ENCODE measurements at places on chromosomes 7 and 10.

DNA sequence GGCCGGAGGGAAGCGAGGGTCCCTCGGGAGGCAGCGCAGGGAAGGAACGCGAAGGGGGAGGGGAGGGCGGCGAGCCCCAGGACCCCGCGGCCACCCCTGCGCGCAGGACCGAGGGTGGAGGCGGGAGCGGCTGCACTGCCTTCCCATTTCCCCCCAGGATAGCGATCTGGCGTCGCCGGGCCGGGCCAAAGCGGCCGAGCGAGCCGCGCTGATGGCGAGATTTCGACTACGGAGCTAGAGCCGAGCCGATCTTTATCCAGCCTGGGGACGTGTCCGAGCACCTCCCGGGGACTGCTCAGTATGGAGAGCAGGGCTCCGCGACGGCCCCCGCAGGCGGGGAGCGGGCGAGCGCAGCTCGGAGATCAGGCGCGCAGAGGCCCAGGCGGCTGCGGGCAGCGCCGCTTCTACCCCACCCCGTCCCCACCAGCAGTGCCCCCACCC, 590 bp upstream of the CRTAC1 start:
- DNase-seq: no peak

DNA sequence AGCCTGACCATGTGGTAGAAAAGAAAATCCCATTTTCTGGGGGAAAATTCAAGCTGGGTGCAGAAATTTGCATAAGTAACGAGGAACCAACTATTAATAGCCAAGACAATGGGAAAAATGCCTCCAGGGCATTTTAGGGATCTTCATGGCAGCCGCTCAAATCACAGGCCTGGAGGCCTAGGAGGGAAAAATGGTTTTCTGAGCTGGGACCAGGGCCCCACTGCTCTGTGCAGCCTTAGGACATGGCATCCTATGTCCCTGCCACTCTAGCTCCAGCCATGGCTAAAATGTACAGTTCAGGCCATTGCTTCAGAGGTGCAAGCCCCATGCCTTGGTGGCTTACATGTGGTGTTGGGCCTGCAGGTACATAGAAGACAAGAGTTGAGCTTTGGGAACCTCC, 459.0 kb downstream of the PCDH15 start:
- no peak for DNase-seq

GRCh38 chr10:49364747-49365146, 31.1 kb downstream of the DRGX start:
- DNase-seq: no peak

- DNase-seq: no peak
Measured at GRCh38 chr7:47335557-47336471, 246.1 kb downstream of the TNS3 start.

DNA sequence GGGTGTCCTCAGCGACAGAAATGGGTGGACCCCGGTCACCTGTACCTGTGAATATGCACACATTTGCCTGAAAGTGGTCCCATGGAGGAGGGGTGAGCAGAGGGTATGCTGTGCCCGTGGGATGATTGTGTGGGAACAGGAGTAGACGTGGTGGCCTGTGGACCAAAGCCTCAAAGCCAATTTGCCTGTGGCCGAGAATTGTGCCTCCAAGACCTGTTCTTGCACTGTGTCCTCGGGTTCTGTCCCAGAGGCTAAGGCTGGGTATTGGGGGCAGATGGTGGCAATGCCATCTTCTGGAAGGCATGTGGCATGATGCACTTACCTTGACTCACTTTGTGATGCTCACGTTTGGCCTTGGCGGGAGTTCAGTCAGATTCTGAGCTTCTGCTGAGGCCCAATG, 351.0 kb downstream of the TCERG1L start:
- DNase-seq: no peak

DNA sequence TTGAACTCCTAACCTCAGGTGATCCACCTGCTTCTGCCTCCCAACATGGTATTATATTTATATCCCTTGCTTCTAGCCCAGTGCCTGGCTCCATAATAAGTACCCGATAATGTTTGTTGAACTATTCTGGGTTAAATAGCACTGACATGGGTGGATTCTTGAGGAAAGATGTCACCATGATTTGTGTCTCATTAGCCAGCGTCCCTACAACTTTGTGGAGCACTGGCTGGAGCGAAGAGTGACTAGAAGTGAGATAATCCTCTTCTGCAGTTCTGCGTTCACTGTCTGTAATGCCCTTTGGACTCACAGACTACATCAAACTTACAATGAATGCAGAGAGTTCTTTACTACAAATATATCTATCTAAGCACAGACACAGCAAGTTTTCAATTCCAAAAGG, 16.9 kb upstream of the AKR1E2 start:
- DNase-seq: no peak

GRCh38 chr7:135206941-135207391, 4.4 kb downstream of the WDR91 start:
- DNase-seq: no peak

GRCh38 chr10:13712837-13713581, 126.2 kb downstream of the PRPF18 start:
- no peak for DNase-seq

GRCh38 chr10:16386855-16387254, 50.0 kb upstream of the PTER start:
- no peak for DNase-seq

- DNase-seq: no peak
Measured at GRCh38 chr10:132499367-132499685, 38.3 kb upstream of the INPP5A start.

DNA sequence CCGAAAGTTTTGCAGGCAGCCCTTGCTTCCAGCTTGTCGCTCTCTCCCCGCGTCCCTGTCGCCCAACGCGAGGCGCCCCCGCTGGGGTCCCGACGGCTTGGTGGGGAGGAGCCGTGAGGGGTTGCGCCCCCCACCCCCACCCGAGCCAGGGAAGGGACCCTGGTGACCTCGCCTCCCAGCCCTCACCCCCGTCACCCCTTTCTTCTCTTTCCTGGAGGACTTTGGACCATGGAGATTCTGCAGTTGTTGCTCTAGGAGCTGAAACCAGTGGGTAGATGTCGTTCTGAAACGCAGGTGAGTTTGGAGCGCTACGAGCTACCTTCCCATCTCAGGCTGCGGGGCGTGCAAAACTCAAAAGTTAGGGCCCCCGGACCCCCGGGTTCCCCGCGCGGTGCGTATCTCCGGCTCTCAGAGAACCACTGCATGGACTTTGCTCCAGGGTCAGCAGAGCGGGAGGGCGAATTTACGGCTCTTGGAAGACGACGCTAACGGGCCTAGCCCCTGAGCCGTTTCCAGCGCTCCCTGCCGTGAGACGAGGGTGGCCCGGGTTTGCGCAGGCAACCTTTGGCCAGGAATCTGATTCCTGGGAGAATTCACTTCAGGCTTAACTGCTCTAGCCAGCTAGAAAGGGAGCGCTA, 684 bp upstream of the ATXN7L1 start:
- DNase-seq: no peak

DNA sequence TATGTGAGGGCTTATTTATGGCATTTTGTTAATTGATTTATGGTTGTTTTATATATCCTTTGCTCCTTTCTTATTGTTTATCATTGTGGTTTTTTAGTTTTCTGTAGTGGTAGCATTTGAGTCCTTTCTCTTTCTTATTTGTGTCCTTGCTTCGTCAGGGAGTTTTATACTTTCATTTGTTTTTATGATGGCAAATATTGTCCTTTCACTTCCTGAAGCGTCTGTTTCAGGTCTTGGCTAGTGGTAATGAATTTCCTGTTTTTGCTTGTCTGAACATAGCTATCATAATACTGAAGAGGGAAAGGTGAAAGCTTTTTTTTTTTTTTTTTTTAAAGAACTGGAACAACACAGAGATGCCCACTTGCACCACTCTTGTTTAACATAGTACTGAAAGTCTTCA, 228.2 kb downstream of the ATRNL1 start:
- DNase-seq: no peak

DNA sequence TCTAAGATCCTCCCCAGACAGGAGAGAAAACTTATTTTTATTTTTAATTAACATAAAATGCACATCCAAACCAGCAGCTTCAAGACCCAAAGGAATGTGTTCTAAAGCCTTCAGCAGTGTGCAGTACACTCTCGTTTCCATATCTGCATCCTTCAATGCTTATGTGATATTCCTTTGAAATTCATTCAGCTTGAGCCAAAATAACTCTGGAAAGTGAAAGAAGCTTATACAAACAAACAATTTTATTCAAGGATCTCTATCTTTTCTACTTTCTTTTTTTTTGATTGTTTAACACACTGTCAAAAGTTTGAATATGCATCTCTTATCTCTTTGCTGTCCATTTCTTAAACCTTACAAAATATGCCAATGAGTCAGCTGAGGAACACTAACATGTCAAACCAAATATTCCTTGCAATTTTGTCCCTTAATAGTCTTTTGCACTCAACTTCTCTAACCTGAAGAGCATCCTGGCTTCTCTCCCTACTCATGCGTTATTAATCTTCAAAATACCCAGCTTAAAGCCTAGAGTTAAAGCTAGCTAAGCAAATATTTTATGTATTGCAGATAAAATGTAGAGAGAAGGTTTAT, 124.3 kb downstream of the THSD7A start:
- no peak for DNase-seq

GRCh38 chr7:134757938-134758337, 21.5 kb upstream of the CALD1 start:
- DNase-seq: no peak

DNA sequence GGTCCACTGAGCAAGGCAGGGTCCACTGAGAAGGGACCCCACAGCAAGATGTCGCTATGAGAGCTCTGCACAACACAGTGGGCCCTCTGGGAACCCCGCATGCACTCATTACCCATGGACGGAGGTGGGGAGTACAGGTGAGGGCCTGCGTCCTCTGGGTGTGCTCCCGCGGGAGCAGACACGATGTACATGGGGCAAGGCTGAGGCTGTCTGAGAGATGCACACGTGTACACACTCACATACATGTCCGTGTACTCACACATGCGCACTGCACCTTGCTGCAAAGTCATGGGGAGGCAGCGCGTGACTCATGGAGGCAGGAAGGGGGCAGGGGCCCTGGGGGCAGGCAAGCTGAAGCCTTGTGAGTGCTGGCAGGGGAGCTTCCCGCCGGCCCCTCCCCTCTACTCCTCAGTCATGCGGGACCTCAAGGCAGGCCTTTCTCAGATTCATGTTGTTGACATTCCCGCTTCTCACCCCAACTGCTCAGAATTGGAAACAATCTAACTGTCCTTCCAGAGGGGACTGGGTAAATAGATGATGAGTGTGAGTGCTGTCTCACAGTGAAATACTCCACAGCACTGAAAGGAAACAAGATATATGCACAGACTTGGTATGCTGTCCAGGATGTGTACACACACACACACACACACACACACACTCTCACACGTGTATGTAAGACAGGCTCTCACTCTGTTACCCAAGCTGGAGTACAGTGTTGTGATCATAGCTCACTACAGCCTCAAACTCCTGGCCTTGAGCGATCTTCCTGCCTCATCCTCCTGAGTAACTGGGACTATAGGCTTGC, 40.0 kb downstream of the GOLGA7B start:
- DNase-seq: peak; percentile 65

- DNase-seq: peak; percentile 68
Measured at GRCh38 chr7:25758559-25758958, 393.4 kb upstream of the NFE2L3 start.

DNA sequence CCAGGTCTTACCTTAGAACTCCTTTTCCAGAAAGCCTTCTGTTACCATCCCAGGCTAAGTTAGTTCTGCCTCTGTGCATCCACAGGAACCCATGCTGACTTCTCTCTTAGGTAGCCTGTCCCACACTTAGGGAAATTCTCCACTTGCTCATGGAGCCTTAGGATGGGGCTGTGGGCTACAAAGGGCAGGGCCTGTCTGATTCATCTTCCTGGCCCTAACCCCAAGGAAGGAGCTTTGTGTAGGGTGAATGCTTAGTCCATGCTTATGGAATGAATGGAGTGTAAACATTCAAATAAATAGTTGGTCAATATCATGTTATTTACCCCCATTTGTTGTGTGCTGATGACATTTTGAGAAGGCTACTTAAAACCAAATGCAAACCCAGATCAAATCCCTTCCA, 54.7 kb downstream of the EMX2 start:
- DNase-seq: no peak

GRCh38 chr10:79331709-79332108, 15.6 kb upstream of the PPIF start:
- DNase-seq: no peak

- DNase-seq: no peak
Measured at GRCh38 chr10:52632591-52632990, 140.0 kb downstream of the MBL2 start.

- no peak for DNase-seq
Measured at GRCh38 chr7:46282155-46282554, 361.1 kb upstream of the IGFBP3 start.

- DNase-seq: no peak
Measured at GRCh38 chr10:128922619-128923196, 544.3 kb upstream of the MGMT start.

DNA sequence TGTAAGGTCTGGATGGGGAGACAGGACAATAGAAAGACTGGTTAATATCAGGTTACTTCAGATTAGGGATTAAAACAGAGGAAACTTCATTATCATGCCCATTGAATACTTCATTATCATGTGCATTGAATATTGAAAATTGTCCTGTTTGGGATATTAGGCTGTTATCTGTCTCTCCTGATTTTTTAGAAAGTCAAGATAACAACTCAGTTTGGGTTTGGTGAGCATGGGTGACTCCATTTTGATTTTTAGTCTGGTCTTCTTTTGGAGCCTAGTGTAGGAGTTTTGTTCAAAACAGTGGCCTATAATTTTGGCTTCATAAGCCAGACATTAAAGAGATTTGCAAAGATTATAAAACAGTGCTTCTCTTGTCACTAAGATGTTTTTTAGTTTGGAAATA, 95.5 kb downstream of the ADK start:
- DNase-seq: no peak

DNA sequence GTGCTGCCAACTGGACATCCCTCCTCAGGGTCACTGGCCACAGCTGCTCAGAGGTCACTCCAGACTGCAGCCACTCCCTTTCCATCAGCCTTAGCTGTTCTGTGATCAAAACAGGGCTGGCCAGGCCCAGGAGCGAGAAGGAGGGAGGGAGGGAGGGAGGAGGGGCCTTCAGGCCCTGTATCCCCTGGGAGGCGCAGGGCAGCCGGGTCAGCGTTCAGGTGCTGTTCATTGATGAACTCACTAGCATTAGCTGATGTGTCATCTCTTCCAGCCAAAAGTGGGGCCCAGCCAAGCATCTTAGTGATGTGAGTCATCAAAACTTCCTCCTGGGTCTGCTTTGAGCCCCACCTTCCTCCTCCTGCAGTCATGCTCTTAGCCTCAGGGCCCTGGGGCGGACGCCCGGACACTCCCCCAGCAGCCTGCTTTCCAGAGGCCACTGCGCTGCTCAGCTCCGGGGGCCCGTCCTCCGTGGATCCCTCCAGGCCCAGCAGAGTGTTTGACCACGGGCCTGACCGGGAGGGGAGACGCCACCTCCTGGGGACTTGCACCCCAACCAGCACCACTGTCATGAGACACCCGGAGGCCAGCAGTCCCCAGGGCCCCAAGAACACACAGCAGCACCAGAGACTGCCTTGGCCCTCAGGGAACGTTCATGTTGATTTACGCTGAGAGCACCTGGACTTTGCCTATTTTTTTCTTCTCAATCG, 149.2 kb downstream of the PRKAG2 start:
- DNase-seq: no peak

DNA sequence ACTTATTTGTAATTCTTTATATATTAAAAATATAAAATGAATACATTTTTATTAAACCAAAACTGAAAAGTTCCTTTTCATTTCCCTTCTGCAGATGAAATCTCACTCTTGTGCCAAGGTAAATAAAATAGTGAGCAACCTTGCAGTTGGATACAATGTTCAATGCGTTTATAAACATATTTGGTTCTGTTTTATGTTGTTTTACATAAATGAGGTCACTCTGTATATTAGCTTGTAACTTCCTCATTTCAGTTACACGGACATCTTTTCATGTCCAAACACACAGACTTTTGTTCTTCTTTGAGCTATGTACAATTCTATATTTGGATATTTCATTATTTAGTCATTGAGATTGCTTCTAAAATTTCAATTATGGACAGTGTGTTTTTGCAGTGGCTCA, 107.7 kb downstream of the BBS9 start:
- no peak for DNase-seq

All from NCI-H187 (cell line).